GM23248 (cell line): ENCODE measurements at places on chromosomes 12 and 14.

DNA sequence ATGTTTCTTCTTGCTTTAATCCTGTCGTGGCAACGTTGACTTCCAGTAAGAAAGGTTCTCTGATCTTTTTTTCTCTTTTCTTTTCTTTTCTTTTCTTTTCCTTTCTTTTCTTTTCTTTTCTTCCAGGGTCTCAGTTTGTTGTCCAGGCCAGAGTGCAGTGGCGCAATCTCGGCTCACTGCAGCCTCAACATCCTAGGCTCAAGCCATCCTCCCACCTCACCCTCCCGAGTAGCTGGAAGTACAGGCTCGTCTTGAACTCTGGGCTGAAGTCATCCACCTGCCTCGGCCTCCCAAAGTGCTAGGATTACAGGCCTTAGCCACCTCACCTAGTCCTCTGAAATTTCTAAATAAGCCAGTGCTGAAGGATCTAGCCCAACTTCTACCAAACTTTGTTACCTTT, 1.3 kb upstream of the MAP3K9 start:
- no peaks in the 10 kb centered on the region for H3K4me1 ChIP-seq
- no peak overlapping the region for H3K4me3 ChIP-seq
- no peaks in the 10 kb centered on the region for H3K36me3 ChIP-seq
- H3K27me3 ChIP-seq: peaks cover 71% of the 10 kb centered on the region
- H3K27ac ChIP-seq: no peak overlapping the region

GRCh38 chr12:2826721-2827515, 7.9 kb downstream of the NRIP2 start:
- peaks cover 6% of the 10 kb centered on the region; the same call in 1 of the 2 replicates for H3K36me3 ChIP-seq
- no peak overlapping the region for H3K27ac ChIP-seq
- no peak for DNase-seq
- H3K4me1 ChIP-seq: no peaks in the 10 kb centered on the region
- no peak overlapping the region for H3K4me3 ChIP-seq
- H3K27me3 ChIP-seq: no peaks in the 10 kb centered on the region

DNA sequence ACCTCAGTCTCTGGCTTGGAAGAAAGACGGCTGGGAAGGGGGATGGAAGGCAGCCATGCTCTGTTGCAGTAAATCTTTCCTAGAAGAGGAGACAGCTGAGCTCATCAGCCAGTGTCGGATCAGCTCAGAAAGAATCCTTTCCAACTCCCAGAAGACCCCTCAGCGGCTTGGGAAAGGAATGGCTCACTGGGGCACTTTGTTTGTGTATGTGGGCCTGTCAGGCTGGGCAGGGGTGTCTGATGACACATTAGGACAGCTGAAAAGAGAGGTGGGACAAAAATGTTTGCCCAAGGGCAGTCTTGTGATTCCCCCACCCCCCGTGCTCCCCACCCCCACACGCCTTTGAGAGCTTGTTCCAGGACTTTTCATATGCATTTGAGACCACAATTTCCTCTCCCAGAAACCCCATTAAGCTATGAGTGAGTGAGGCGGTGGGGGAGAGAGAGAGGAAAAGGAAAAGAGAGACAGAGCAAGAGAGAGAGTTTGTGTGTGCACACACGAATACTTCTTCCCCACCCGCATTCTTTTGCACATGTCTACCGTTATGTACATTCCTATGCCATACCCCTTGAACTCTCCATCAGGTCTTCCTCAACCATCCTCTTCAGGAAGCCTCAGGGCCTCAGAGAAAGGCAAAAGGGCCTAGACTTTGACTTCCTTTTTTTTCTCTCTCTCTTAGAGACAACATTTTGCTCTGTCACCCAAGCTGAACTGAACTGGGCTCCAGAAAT, 198.9 kb downstream of the ZFP36L1 start:
- H3K4me3 ChIP-seq: no peak overlapping the region
- no peaks in the 10 kb centered on the region for H3K27me3 ChIP-seq
- H3K36me3 ChIP-seq: no peaks in the 10 kb centered on the region
- peaks cover 15% of the 10 kb centered on the region for H3K4me1 ChIP-seq

GRCh38 chr14:50310445-50310844, 1.6 kb downstream of the L2HGDH start:
- H3K27ac ChIP-seq: no peak overlapping the region
- H3K36me3 ChIP-seq: no peaks in the 10 kb centered on the region
- H3K27me3 ChIP-seq: no peaks in the 10 kb centered on the region
- no peak for DNase-seq
- H3K4me3 ChIP-seq: no peak overlapping the region
- peaks cover 11% of the 10 kb centered on the region for H3K4me1 ChIP-seq

DNA sequence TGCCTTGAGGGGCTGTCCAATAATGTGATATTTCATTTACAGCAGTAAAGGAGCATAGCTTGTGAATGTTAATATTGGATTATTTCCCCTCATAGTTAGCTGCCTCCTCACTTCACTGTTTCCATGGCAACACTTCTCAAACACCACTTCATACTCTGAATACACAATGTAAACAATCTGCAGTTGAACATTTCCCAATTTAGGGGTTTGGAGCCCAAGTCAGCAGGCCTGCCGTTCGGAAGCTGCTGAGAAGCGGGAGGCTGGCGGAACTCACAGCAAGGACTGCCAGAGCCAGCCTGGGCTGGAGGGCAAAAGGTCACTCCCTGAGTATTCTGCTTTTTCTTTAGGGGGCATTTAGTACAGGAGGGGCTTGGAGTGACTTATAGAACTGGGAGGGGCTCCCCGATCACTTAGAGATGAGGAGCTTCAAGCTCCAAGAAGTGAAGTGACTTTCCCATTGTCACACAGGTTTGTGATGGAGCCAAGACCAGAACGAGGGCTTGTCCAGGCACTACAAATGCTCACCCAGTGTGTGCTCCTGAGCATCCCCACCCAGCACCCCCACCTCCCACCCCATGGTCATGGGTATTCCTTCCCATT, 12.1 kb upstream of the SLC24A4 start:
- H3K4me1 ChIP-seq: no peaks in the 10 kb centered on the region
- no peak overlapping the region for H3K4me3 ChIP-seq
- H3K36me3 ChIP-seq: no peaks in the 10 kb centered on the region
- DNase-seq: no peak
- no peak overlapping the region for H3K27ac ChIP-seq
- H3K27me3 ChIP-seq: peaks cover 40% of the 10 kb centered on the region

GRCh38 chr14:88895116-88895515, 70.7 kb downstream of the TTC8 start:
- peak; percentile 68 for DNase-seq
- H3K4me3 ChIP-seq: no peak overlapping the region
- peaks cover 8% of the 10 kb centered on the region for H3K4me1 ChIP-seq
- no peak overlapping the region for H3K27ac ChIP-seq

DNA sequence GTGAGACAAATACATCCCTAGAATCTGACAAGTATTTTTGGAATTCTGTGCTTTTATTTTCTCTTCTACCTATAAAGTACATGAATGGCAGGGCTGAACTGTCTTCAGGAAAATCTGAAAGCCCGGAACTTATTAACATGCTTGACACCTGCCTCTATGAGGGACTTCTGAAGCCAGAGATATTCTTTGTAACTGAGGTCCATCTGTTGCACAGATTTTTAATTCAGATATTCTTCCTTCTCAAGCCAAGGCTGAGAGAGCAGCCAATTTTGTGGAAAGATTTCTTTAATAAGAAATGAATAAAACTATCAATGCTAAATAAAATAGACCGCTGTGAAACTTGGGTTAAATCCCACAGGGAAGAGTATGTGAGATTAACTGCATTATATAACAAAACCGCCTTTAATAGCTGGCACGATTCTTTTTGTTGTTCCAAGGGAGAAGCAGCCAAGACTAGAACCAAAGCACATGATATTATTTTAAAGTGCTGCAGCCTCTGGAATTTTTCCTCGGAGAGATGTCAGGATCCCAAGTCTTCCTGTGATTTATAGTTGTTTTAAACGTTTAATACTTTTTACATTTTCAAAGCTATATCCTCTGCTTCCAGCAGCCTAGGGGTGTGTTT, 148.9 kb downstream of the CRADD start:
- no peaks in the 10 kb centered on the region for H3K36me3 ChIP-seq
- H3K27me3 ChIP-seq: no peaks in the 10 kb centered on the region
- peak; percentile 32 for DNase-seq
- H3K4me3 ChIP-seq: peak overlapping the region; percentile 23

DNA sequence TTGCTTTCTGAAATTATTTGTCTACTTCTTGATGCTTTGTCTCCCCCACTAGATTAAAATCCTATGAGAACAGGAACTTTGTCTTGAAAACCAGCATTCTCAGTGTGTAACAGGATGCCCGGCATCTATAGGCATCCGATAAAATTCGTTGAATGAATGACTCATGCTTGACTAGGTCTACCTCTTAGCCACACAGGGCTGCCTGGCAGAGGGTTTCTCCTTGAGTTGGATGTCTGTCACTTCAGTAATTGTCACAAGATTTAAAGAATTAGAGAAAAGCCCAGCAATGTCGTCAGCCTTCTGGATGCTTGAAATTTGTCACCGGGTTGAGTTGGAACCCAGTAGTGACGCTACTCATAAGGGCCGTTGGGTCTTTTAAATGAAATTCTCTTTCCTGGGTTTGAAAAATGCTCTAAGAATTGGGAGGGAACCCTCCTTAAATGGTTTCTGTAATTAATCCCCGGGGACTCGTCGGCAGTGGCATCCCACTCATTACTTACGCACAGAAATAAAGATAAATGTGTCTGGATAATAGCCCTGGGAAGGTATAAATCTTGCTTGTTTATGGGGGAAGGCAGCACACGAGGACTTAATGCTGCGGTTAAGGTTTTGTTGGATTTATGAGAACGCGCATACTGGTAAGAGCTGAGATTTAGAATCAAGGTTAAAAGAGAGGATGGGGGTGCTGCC, 194.1 kb downstream of the AACS start:
- H3K36me3 ChIP-seq: no peaks in the 10 kb centered on the region
- H3K4me1 ChIP-seq: no peaks in the 10 kb centered on the region
- H3K27me3 ChIP-seq: no peaks in the 10 kb centered on the region

DNA sequence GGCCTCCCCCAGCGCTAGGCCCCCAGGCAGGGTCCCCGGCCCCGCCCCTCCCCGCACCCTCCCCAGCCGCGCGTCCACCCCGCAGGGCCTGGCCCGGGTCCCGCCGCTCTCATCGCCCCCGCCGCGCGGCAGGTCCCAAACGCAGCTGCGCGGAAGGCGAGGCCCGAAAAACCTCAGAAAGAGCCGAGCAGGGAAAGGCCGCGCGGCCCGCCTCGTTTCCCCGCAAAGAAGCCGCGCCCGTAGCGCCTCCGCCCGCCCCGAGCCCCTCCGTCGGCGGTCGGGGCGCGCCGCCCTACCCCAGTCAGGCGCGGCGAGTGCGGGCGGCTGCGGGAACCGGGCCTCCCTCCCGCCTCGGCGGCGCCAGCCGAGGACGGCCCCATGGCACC, 324 bp downstream of the POLE start:
- DNase-seq: peak; percentile 70
- no peaks in the 10 kb centered on the region for H3K36me3 ChIP-seq
- no peaks in the 10 kb centered on the region for H3K27me3 ChIP-seq
- peak overlapping the region; percentile 84 for H3K4me3 ChIP-seq
- H3K4me1 ChIP-seq: no peaks in the 10 kb centered on the region

- H3K4me3 ChIP-seq: no peak overlapping the region
- H3K27me3 ChIP-seq: no peaks in the 10 kb centered on the region
- peaks cover 2% of the 10 kb centered on the region; the same call in 1 of the 2 replicates for H3K36me3 ChIP-seq
- DNase-seq: no peak
These were observed 8.0 kb downstream of the DHRS1 start for GRCh38 chr14:24291446-24292117.
